ENCODE measurements at places on chromosomes 7 and 10.
A peak's percentile ranks its signal among the peaks of the same experiment; 100 is the strongest.

- DNase-seq = peak; percentile 19
Measured at GRCh38 chr7:81956520-81956919, 186.7 kb upstream of the HGF start.

DNA sequence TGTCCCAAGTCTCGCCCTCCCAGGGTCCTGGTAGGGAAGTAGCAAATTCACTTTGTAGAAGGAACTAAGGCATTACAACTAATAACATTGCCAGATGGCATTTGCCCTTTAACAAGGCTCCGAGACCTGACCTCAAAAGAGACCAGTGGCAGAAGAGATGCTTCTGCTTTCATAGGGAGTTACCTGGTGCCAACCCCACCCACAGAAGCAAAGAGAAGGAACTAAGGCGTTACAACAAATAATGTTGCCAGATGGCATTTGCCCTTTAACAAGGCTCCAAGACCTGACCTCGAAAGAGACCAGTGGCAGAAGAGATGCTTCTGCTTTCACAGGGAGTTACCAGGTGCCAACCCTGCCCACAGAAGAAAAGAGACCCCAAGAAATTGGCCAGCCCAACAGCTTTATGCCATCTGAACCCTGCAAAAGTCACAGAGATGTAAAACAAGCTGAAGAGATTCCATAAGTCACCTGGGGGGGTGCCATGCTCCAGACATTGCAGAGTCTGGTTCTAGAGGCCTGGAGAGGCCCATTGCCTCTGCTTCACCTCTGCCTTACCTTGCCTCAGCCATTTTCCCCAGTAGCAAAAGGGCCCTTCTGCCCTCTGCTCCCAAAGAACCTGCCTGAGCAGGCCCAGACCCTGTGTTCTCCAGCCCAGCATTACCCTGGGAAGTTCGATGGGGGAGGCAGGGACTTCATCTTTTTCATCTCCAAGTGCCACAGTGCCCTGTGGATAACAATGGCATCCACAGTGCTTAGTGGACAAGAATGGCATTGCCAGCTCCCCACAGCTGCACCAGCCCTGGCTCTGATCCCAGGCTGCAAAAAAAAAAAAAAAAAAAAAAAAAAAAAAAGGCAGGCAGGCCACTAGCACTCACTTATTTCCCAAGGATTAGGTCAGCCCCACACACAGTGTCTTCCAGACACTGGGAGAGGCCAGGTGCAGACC lies 179.5 kb upstream of the PLXNA4 start:
- no peak for DNase-seq

DNA sequence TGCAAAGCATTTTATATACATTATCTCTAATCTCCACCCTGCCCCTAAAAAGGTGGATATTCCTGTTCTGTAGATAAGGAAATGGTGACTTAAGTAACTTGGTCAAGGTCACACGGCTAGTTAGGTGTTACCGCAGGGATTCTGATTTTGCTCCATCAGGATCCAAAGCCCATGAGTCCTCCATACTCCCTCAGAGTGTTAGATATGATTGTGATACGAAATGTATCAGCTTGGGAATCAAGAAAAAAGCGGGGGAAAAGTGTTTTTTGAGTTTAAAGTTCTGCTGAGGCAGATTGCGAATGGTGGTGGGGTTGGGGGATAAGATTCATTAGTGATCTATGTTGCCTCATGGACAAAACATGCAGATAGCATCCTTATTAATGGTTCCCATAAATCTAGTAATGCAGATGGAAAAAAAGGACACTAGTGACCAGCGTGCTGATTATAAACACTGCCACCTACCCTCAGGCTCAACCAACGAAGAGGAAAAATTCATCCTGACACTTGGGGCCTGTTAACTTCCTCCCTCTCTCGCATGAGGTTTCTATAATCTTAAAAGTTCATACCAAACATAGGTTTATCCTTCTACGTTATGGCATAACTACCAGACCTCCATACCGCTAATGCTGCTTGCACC lies 2.3 kb downstream of the ICA1 start:
- DNase-seq = no peak

DNA sequence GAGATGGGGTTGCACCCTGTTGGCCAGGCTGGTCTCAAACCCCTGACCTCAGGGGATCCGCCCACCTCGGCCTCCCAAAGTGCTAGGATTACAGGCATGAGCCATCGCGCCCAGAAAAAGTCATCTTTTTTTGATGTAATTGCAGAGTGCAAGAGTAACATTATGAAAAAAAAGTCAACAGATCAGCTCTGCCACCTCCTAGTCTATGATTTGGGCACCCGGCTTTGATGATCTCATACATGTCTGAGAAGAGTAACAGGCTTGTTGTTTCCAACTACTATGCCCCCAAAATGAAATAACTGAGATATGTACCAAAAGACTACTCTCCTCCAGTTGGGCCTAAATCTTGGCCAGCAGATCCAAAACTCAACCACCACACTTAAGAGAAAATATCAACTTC lies 40.8 kb downstream of the VOPP1 start:
- no peak for DNase-seq

All from HFFc6 (cell line).